ENCODE measurements at places on chromosomes 5 and 9.

DNA sequence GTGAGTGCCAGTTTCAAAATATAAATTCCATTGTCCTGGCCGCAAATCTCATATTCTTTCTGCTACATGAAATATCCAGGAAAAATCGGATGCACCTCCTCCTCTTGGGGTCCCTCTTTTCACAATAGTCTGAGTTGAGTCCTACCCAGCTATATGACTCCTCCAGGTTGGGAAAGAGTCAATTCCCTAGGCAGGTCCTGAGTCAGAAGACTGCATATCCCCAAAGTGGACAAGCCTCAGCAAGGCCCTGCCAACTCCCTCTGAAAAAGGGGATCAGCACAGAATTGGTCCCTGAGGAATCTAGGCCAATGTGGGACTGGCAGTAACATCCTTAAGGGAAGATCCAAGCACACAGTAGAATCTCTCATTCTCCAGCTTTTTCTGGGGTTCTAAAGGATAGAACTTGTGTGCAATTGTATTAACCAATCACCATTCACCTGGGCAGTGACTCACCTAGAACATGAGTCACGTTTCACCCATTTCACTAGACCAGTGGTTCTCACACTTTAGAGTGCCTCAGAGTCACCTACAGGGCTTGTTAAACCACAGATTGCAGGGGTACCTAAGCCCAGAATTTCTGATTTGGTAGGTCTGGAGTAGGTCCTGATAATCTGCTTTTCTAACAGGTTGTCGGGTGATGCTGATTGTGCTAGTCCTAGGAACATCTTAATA is 44.7 kb upstream of the TMEM215 start:
- no peak overlapping the region for H3K27ac ChIP-seq
- no peaks in the 10 kb centered on the region for H3K27me3 ChIP-seq
- H3K4me1 ChIP-seq: no peaks in the 10 kb centered on the region
- DNase-seq: no peak
- no peaks in the 10 kb centered on the region for H3K36me3 ChIP-seq

DNA sequence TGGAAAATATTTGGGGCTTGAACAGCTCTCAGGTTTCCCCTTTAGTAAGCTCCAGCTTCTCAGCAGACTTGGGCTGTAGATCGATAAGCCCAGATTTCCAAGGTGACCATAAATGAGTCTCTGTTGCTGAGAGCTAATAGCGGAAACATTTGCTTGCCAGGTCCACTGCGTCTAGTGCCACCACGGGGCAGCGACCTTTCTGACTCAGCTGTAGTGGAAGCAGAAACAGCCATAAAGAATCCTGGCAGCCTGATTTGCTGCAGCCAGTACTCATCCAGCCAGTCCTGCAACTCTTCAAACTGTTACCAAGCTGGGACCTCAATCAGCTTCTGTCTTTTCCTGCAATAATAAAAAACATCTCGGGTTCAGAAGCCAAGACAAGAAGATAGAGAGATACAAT is 241.7 kb downstream of the DOCK8 start:
- no peaks in the 10 kb centered on the region for H3K27me3 ChIP-seq
- H3K36me3 ChIP-seq: peaks cover 84% of the 10 kb centered on the region
- H3K4me1 ChIP-seq: no peaks in the 10 kb centered on the region
- H3K4me3 ChIP-seq: no peak overlapping the region
- DNase-seq: no peak
- no peak overlapping the region for H3K27ac ChIP-seq

DNA sequence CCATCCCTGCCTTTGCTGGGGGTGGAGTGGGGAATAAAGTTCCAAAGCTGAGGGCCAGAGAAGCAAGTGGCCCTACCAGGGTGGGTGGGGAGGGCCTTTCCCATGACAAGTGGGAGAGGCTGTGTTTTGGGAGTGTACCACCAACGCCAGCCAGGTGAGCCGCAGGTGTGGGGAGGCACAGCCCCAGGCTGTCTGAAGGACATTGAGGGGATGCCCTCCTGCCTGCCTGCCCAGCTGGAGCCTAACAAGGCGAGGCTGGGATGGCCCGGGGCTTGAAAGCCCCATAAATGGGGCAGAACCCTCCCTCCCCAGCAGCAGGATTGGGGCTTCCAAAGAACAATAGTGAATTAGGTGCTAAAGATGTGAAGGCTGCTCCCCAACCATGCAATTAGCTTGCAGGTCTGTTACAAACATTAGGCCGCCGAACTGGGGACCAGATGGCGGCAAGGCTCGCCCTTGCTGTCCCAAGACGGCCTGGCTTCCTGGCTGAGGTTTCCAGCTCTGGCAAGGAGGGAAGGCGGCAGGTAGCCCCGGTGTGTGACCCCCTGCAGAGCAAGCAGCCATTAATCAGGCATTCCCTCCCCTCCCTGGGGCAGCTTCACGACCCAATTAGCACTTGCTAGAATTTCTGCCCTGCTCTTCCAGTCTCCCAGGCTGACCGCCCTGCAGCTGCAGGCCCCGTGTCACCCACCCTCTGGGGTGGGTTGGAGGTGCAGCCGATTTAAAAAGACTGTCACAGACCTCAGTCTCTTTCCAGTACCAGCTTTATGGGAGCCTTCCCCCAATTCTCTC is 42.9 kb downstream of the FGF18 start:
- no peak for DNase-seq
- no peaks in the 10 kb centered on the region for H3K36me3 ChIP-seq
- no peaks in the 10 kb centered on the region for H3K4me1 ChIP-seq
- H3K27me3 ChIP-seq: peaks cover 13% of the 10 kb centered on the region
- H3K4me3 ChIP-seq: no peak overlapping the region
- H3K27ac ChIP-seq: no peak overlapping the region

GRCh38 chr9:112404508-112404932 is 24.6 kb downstream of the HSDL2 start:
- H3K36me3 ChIP-seq: peaks cover 34% of the 10 kb centered on the region
- H3K27ac ChIP-seq: no peak overlapping the region
- no peaks in the 10 kb centered on the region for H3K4me1 ChIP-seq
- no peak for DNase-seq
